HAP-1 (cell line): ENCODE measurements at places on chromosomes 5 and 9.
A peak's percentile ranks its signal among the peaks of the same experiment; 100 is the strongest.

GRCh38 chr5:145673786-145674185, 161.4 kb downstream of the PRELID2 start:
- DNase-seq, result no peak

DNA sequence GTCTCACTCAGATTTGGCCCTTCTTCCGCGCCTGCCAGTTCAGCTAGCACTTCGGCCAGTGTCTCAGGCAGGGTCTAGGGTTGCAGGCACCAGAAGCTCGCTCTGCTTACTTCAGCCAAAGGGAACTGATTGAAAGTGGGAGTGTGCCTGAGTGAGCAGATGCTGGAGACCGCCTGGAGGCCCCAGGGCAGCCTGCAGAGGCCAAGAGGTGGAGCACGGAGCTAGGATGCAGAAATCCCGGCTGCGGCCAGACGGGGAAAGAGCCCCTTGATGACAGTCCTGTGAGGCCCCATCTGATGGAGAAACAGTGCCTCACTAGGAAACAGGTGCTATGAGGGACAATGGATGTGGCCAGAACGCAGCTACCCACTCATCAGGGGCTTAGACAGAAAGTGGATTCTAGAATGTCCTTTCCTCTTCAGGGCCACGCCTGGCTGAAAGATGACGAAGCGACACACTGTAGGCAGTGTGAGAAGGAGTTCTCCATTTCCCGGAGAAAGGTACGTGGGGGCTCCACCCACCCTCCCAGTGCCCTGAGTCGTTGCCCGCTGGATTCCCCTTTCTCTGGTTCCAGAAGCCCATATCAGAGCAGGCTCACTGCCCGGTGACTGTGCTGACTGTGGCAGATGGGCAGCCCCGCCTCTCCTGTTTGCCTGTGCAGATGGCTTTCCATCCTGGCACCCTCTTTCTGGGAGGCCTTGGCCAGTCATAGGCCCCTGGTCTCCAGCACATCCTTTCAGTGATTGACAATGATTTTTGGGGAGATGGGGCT, 16.1 kb downstream of the HNRNPH1 start:
- DNase-seq, result no peak

DNA sequence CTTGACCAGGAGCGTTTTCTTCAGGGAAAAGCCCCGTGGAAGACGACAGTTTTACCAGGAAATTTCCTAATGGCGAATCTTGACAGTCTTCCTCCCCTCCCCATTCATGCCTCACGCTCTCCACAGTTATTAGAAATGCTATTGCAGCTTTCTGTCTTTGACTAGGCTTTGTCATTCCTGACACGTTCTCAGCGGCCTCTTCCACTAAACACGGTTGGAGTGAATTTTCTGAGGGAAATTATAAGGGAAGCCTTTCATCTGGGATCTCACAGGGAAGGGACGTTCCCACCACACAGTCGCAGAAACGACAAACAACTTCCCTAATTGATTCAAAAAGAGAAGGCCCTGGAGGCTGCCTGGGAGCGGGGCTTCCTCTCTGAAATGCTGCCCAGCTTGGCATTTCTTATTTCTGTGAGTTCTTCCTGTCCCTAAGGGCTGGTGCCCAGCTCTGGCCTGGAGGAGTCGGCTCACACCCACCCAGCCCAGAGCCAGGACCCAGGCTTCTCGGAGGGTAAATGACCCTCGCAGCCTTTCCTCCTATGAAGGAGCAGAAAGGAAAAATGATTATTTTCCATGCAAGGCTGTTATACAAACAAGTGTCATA, 57.1 kb upstream of the PPP1R26 start:
- DNase-seq, result no peak

GRCh38 chr5:81760521-81760920, 9.6 kb upstream of the SSBP2 start:
- no peak for DNase-seq

DNA sequence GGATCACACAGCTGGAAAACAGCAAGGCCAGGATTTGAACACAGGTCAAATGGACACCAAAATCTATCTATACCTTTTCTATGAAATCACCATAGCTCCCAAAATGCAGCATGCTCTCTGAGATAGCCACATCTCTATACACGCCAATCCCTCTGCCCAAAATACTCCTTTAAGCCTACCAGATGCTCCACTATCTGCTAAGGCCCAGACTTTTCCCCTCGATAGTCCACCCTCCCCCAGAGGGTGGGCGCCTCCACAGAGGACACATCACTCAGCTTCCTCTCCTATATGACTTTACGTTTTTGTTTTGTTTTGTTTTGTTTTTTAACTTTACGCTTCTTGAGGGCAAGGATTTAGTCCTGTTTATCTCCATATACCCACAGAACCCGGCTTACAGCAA, 46.8 kb downstream of the MTMR12 start:
- no peak for DNase-seq

DNA sequence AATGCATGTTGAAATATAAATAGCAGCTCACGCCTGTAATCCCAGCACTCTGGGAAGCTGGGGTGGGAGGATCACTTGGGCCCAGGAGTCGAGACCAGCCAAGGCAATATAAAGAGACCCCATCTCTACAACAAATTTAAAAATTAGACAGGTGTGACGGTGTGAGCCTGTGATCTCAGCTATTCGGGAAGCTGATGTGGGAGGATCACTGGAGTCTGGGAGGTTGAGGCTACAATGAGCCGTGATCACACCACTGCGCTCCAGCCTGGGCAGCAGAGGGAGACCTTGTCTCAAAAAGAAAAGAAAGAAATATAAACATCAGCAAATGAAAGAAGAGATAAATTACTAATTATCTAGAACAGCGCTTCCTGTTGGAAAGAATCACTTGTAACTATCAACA, 105.0 kb downstream of the MAPKAP1 start:
- no peak for DNase-seq

- no peak for DNase-seq
Observed at GRCh38 chr5:145230781-145231180, 604.4 kb downstream of the PRELID2 start.

- DNase-seq, result no peak
Observed at GRCh38 chr9:79210541-79211243, 361.1 kb upstream of the TLE4 start.

GRCh38 chr5:88734191-88734640, 148.8 kb downstream of the MEF2C start:
- no peak for DNase-seq

DNA sequence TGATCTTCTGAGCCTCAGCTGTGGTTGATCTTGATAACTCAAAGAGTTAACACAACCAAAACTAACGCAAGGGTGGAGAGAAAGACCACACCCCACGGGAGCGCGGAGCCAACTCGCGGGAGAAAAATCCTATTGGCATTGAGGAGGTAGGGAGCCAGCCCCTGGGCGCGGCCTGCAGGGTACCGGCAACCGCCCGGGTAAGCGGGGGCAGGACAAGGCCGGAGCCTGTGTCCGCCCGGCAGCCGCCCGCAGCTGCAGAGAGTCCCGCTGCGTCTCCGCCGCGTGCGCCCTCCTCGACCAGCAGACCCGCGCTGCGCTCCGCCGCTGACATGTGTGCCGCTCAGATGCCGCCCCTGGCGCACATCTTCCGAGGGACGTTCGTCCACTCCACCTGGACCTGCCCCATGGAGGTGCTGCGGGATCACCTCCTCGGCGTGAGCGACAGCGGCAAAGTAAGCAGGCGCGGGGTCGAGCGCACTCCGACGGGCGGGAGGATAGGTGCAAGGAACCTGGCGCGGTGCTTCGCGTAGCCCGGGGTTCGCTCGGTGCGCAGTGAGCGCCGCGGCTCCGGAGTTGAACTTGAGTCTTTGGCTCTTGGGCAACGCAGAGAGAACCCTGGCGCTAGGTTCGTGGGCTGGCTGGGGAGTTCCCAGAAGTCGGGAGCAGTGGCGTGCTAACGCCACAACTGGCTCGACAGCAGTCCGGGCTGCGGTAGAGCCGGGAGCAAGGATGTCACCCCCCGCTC, at the start of gene GDA:
TSS of gene GDA (plus strand) at position 210 of the 745 bp plus-strand sequence. CDS start at position 330, 120 bp downstream.
- DNase-seq, result no peak

- no peak for DNase-seq
Observed at GRCh38 chr9:82363198-82363597, 374.6 kb downstream of the SPATA31D1 start.

GRCh38 chr5:32360906-32361305, 48.2 kb upstream of the MTMR12 start:
- DNase-seq, result no peak

GRCh38 chr9:8750639-8751051, 951.1 kb upstream of the DMAC1 start:
- DNase-seq, result peak; percentile 82

DNA sequence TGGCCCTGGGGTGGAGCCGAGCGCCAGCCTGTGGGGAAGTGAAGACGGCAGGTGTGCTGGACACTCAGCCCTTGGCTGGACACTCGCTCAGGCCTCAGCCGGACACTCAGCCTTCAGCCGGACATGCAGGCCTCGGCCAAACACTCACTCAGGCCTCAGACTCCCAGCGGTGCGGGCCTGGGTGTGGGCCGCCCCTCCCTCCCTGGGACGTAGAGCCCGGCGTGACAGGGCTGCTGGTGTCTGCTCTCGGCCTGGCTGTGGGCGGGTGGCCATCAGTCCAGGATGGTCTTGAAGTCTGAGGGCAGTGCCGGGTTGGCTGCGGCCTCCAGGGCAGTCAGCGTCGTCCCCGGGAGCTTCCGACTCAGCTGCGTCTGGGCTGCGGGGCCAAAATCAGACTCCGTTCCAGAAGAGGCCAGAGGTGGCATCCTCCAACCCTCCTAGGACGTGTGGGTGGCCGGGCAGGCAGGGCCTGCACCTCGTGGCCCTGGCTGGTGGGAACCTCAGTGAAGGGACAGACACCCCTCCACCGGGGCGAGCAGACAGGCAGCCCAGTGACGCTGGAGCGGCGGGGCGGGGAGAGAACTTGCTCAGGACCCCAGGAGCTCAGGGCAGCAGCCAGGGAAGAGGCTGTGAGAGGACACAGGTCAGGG, 28.4 kb downstream of the SLC6A18 start:
- no peak for DNase-seq

DNA sequence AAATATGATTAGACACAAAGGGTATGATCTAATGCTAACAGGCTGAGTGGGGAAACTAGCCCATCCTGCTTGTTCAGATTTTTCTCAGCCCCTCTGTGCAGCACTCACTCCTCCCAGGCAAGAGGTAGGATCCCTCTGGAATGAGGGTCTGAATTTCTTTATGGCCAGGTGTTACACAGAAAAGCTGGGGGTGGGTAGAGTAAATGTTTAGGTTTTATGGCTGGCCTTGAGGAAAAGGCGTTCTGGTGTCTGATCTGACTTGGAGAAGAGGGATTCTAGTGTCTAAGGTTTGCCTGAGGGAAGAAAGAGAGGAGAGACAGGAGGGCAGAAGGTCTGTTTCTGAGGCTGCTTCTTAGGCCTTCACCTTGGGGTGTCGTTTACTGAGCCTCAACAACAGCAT, 97.3 kb downstream of the MUSK start:
- DNase-seq, result no peak

DNA sequence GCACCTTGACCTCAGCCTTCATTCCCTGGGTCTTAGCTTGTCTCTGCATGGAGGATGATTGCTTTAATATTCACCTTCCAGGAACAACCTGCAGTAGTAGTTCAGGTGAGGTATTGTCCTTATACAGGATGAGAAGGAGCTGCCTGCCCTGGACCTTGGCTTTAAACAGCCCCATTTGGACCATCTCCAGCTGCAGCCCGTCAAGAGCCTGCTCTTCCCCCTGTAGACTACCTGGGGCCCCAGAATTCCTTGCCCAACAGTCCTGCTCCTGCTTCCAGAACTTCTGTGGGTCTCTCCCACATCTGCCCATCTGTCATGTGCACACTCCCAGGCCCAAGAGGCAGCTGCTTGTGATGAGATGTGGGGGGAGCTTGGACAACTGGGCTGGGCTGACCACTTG, 12.2 kb upstream of the OTP start:
- no peak for DNase-seq

DNA sequence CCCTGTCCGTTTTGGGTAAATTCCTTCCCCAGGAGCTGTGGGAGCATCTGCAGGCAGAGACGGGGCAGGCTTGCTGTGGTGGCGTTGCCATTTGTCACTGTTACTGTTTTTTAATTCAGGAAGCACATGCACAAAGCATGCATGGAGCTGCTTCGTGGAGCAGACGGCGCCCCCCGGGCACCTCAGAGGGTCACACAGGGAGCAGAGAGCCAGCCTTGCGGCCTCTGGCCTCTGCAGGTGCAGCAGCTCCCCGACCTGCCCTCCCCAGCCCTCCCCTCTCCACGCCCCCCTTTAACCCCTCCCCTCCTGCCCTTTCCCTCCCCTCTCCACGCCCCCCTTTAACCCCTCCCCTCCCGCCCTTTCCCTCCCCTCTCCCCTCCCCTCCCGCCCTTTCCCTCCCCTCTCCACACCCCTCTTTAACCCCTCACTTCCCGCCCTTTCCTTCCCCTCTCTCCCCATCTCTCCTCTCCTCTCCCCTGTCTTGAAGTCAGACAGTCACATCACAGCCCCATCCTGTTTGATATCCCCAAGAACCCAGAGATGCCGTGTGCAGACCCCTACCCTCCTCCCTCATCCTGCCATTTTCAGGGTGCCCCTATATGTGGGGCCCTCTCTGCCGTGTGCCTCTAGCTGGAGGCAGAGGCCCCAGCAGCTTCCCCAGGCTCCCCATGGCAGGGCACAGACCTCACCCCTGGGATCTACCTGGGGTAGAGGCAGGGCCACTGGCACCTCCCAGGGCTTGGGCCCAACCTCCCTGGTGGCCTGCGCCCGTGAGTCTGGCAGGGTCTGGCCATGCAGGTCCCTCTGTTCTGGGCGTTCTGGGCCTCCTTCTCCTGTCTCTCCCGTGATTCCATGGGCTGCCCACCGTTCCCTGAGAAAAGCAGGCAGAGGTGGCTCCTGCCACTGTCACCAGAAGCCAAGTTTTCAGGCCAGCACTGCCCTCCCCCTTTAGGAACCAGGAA, 29.6 kb upstream of the UBAC1 start:
- peak; percentile 46 for DNase-seq

GRCh38 chr5:108375768-108376167, 6.1 kb downstream of the FBXL17 start:
- DNase-seq, result no peak
